A172 (cell line): ENCODE measurements at places on chromosomes 11 and 22.

DNA sequence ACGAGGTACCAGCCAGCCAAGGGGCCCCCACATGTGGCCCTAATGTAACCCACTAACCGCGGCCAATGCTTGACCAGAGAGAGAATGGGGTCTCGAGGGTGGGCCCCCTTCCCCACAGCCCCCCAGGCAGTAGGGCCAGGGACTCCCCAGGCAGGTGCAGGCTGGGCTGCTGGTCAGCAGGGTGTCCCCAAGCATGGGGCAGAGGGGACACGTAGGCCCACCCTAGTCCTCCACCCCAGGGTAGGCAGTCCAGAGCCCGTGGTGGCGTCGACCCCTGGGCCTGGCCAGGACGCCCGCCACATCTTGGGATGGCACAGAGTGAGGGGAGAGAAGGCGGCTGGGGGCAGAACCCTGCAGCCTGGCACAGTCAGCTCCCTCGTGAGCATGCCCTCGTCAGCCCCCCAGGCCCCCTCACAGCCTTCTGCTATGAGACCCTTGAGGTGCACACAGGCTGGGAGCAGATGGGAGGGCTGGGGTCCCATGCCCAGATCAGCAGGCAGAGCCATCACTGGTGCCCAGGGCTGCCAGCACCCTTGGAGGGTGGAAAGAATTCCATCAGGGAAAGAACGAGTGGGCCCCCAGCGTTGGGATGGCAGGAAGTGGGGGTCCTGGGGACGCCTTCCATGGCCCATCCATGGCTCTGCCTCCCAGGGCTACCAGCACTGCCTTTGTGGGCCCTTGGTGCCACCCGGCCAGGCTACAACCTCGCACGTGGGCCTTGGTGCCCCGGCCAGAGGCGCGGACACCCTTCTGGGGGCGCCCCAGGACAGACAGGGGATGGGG, 6.1 kb downstream of the TNNT3 start:
- no peak for DNase-seq

GRCh38 chr11:123052901-123053721, 8.8 kb downstream of the HSPA8 start:
- no peak for DNase-seq

- DNase-seq = peak; percentile 74
Observed at GRCh38 chr11:2196970-2197770, 25.6 kb upstream of the TH start.

DNA sequence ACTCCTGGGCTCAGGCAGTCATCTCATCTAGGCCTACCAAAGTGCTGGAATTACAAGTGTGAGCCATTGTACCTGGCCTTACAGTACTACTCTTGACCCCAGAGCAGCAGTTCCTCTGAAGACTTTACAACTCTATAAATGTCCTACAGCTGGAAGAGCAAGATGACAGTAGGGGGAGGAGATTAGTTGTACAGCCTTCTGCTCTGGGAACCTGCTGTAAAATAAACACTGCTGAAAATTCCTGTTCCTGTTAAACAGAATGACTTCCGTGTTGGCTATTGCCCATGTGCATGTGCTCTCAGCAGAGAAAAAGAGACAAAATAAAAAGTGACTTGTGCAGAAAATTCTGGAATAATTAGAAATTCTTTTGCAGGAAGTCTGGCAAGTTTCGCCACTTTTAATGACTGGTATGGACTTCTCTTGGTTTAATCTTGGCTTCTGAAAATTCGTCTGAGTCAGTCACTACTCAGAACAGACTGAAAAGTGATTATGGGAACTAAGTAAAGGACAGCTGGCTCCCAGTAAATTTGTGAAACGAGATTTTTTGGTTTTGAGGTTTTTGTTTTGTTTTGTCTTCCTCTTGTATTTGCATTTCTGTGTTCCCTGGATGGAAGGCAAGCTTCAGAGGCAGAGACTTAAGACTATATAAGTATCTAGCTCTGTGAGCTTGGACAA, 955.7 kb downstream of the DLG2 start:
- no peak for DNase-seq

GRCh38 chr11:34836958-34837856, 79.0 kb downstream of the APIP start:
- DNase-seq = no peak

DNA sequence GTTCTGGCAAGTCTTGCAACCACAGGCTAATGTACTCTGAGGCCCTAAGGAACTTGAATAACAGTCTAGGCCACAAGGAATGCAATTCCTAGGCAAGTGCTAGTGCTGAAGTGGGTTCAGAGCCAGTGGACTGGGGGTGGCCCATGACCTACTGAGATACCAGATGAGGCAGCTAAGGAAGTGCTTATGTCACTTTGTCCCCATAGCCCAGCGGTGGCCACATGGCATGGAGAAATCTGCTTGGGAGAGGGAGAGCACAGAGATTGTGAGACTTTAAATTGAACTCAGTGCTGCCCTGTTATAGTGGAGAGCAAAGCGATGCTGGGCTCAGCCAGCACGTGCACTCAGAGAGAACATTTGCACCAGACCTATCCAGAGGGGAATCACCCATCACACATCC, 629.5 kb downstream of the JRKL start:
- DNase-seq = no peak

DNA sequence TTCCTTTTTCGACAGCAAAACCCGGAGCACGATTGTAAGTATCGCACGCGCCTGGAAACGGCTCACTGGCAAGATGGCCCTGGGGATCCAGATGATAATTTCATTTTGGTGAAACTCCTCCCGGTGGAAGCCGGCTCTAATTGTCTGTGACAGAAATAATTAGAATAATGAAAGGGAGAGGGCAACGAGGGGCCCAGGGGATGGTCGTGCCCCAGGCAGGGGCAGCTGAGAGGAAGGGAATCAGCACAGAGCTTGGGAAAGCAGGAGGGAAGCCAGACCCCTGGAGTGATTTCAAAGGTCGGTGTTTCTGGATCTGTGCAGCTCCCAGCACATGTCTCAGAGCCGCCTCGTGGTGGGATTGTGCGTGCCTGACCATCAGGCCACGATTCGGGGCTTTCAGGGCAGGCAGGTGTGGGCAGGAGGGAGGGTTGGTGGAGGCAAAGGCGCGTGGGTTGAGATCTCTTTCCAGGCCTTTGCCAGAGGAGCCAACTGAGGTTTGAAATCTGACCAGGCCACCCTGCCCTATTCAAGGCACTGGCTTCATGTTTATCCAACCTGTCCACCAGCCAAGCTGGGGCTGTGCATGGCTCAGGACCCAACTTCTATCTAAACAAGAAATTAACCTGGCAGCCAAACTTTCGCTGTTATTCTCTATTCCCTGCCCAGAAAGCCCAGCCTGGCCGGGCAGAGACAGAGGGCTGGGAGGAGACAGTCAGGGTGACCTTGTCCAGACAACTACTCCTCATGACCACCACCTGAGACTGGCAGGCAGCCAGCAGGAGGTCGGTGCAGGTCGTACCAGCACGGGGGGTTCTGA, 27.8 kb downstream of the ANO1 start:
- DNase-seq = no peak

DNA sequence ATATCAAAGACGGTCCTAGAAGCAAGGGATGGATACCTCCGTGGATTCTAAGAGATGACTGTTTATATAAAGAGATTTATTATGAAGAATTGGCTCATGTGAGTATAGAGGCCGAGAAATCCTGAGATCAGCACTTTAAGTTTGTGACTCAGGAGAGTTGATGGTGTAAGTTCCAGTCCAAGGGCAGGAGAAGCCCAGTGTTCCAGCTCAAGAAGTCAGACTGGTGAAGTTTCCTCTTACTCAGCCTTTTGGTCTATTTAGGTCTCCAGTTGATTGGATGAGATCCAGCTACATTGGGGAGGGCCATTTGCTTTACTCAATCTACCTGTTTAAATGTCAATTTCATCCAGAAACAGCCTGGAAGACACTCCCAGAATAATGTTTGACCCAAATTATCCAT, 45.1 kb downstream of the TSPAN18 start:
- no peak for DNase-seq

GRCh38 chr11:44611088-44611487, 45.6 kb downstream of the CD82 start:
- DNase-seq = peak; percentile 49

- DNase-seq = no peak
Observed at GRCh38 chr11:129933891-129934290, 38.5 kb upstream of the NFRKB start.

GRCh38 chr11:8344346-8344745, 80.7 kb upstream of the LMO1 start:
- DNase-seq = no peak

GRCh38 chr11:112852143-112852866, 108.9 kb upstream of the NCAM1 start:
- peak; percentile 78 for DNase-seq

GRCh38 chr22:49179175-49179574, 648.5 kb downstream of the BRD1 start:
- no peak for DNase-seq

DNA sequence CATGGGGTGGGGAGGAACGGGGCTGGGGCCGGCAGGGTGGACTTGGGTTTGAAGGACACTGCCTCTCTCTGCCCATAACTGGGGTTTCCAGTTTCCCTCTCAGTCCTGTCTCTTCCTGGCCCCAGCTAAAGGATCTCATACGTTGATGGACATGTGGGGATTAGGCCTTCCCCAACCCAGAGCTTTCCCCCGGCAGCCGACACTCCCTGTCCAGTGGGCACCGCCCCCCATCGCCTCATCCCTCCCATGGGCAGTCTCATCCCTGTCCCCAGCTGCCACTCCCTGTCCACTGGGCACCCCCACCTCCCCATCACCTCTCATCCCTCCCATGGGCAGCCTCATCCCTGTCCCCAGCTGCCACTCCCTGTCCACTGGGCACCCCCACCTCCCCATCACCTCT, 22.2 kb upstream of the ACR start:
- no peak for DNase-seq

DNA sequence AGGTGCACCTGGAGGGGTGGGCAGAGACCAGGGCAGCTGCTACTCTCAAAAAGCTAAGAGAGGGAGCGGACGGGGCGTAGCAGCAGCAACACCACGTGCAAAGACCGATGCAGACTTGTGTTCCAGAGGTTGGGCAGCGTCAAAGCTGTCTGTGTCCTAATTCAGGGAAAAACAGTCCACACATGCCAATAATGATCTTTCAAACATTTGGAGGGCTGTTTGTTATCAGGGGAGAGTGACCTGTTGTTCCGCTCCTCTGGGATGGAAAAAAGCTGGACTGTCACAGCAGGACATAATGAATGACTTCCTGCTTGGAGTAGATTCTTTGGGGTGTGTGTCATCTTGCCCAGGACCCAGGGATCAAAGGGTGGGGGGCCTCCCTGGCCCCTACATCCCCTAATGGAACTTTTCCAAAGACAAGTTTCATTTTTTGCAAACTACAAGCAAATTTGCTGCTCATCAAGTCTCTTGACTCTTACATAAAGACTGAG, 6.2 kb upstream of the FBLN1 start:
- peak; percentile 45 for DNase-seq

GRCh38 chr11:70092959-70093715, 15.0 kb downstream of the ANO1 start:
- no peak for DNase-seq

- DNase-seq = peak; percentile 31
Observed at GRCh38 chr11:75924966-75925784, 110.2 kb downstream of the UVRAG start.

- no peak for DNase-seq
Observed at GRCh38 chr11:36933481-36933880, 335.4 kb upstream of the RAG2 start.

- no peak for DNase-seq
Observed at GRCh38 chr11:57155838-57156607, 25.7 kb upstream of the LRRC55 start.

- no peak for DNase-seq
Observed at GRCh38 chr11:27532652-27533325, 26.2 kb upstream of the LIN7C start.

GRCh38 chr11:68206211-68206610, 6.9 kb downstream of the KMT5B start:
- DNase-seq = peak; percentile 37

DNA sequence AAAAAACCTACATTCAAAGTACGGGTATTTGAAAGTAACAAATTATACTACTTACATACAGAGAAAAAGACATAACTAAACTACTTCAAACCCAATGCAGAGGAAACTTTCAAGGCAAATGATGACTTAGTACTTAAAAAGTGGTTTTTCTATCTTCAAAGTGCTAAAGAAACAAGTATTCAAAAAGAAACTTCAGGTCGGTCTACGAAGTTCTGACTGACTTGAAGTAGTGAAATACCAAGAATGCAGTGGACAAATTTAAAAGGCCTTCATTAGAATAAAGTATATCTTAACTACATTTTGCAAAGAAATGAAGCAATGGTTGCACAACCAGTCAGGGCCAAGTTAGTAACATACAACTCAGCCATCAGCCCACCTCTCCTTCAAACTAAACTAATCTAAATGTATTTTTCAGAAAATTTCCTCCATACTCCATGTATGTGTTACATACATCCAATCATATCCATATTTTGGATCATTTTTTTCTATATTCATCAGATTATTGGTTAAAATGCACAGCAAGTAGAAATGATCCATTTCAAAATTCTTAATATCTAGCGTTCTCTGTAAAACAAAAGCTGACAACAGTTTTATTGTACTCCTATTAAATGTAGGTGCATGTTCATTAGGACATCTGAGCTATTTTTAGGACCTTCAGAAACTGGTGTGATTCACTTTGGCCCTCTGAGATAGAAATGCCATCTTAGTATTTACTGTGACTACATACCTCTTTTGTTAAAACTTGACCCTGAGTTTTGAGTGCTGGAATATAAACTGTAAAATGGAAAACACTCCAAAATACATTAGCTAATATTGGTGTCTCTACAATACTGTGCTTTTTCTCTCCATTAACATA, 49.9 kb downstream of the BIRC2 start:
- no peak for DNase-seq

GRCh38 chr11:112255067-112255720, 5.5 kb downstream of the PLET1 start:
- peak; percentile 16 for DNase-seq

- no peak for DNase-seq
Observed at GRCh38 chr22:48475661-48476345, 1351.9 kb downstream of the BRD1 start.

- DNase-seq = no peak
Observed at GRCh38 chr11:129608711-129609110, 206.9 kb upstream of the TMEM45B start.

- no peak for DNase-seq
Observed at GRCh38 chr11:127902382-127902781, 685.0 kb downstream of the ETS1 start.

DNA sequence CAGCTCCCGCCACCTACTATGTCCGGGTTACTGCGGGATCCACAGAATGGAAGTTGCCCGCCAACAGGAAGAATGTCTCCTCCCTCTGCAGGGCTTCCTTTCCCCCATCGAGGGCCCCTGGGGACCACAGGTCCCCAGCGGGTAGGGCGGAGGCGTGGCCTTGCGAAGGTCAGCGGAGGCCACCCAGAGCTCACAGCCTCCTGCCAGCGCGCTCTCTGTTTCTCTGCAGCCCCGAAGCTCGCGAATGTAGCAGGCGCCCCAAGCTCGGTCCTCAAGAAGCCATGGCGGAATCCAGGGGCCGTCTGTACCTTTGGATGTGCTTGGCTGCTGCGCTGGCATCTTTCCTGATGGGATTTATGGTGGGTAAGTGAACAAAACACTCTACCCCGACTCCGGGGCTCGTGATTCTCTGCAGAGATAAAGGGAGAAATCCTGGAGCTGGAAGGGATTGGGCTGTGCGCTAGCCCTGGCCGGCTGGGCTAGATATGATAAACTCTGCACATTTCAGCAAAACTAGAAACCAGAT, at the start of gene NAALAD2:
Gene NAALAD2, plus strand, starts transcription at position 186 of the 526 bp plus-strand sequence. Its CDS starts 96 bp downstream, at position 282.
- no peak for DNase-seq
